ENCODE measurements at places on chromosomes 2 and 18.

- DNase-seq, result no peak
These were observed 104.9 kb downstream of the CERS6 start for GRCh38 chr2:168560817-168561499.

DNA sequence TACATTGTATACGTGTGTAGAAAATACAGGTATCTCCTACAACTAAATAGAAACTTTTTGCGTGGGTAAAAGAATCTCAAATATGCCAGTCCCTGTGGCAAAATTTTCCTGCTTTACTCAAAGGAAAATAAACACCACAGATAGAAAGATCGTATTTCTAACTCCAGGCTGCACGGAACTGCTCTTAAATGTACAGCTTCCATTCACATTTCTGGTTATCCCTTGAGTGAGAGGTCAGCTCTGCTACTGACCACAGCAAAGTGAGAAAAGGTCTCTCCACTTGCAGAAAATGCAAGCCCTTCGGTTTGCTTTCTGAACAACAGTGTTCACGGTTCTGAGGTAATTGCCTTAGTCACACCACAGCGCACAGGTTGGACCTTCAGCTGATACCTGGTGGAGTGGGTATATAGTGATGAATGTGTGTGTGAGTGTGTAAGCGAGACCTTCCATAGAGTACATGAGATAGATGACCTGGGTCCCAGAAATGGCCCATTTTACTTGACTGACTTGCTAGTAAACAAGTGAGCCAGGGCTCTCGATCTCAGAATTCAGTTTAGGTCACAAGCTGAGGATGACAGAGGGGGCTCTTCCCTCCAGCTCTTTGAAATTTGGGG lies 52.1 kb downstream of the ALPK2 start:
- DNase-seq, result peak; percentile 72

- peak; percentile 67 for DNase-seq
These were observed 62.9 kb downstream of the AFTPH start for GRCh38 chr2:64586883-64587481.

DNA sequence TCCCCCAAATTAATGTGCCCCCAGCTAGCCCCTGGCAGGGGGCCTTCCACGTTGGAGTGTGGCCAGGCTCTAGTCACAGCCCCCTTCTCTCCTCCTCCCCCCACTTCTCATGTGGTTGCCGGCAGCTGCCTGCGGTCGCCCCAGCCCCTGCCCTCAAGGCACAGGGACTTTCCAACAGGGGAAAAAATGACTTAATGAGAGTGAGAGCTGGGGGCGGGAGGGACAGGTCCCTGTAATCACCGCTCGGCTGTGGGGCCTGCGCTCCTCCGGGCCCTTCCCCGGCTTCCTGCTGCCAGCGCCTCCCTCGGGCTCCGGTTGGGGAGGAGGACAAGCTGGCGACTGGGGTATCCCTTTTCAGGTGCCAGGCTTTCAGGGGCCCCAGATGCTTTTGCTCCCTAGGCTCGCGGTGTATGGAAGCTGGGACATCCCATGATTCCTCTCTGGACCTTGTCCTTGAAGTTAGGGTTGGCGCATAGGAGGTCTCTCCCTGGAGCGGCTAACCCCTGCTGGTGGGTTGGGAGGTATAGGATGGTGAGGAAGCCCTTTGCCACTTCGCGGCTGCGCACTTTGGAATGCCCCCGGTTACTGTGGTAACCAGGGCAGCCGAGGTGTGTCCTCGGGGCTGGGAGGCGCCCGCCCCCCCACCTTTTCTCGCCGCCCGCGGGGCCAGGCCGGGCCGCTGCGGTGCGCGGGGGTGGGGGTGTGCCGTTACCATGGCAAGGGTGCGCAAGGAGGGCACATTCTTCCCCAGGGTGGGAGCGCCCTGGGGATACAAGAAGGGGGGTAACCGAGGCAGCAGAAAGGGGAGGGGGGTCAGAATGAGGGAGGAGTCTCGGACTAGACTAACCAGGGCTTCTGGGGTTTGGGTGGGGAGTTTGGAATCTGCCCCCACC lies 16.1 kb downstream of the WNT10A start:
- peak; percentile 46 for DNase-seq

DNA sequence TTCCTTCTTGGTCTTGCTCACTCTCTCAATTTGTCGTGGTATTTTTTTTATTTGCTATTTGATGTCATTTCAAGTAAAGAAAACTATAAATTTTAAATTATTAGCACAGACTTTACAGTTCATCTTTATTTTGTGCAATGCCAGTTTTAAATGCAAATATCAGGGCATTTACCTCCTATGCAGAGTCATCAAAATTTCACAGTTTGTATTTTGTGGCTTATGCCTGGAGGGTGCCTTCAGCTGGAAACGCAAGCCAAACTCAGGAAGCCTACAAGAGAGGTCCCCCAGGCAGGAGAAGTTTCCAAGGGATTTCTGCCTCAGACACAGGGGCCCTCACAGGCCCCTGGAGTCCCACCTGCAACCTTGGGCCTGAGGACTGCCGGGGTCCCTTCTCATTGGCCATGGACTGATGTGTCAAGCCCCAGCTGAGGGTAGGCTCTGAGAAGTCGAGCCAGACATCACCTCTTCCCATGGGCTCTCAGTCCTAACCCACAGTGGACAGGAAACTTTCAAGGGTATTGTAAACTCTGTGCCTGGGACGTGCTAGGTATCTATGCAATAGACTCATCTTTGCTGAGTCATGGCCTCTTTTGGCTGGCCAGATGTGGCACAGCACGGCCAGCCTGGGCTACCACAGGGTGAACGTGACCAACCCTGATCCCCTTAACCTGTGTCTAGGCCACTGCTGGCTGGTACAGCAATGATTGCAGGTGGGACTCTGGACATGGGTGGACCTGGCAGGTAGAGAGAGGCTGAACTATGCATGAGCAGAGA lies 236.5 kb downstream of the CELF4 start:
- DNase-seq, result no peak

- peak; percentile 71 for DNase-seq
These were observed 6.6 kb upstream of the PTMA start for GRCh38 chr2:231701456-231702373.

- DNase-seq, result no peak
These were observed 101.6 kb downstream of the ANTXR1 start for GRCh38 chr2:69114534-69114933.

DNA sequence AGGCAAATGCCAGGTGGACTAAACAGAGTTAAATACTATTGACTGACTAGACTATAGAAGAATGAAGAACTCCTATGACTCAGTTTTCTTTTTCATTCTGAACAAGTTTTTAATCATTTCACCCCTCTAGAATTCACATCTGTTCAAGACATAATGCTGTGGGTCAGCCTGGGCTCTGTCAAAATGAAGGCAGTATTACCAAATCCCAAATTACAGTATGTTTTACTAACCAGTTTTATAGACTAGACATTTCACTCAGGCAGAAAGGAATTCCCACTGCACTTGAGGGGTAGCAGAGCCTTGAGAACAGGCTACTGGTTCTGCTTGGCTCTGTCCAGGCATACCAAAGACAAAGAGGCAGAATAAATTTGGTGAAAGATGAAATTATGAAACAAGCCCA lies 511.7 kb downstream of the EPHA4 start:
- peak; percentile 18 for DNase-seq

DNA sequence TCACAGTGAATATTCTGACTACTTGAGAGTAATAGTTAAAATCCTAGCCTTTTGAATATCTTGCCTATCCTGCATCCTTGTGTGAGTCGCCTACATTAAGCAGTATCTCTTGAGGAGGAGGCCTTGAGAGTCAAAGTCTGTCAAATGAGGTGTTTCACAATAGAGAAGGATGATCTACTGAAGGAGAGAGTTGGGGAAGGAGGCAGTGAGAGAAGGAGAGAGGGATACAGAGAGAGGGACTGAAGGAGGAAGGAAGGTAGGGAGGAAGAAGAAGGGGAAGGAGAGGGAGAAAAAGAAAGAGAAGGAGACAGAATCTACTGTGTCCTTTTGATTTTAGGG lies 123.6 kb upstream of the CYP26B1 start:
- peak; percentile 45 for DNase-seq

DNA sequence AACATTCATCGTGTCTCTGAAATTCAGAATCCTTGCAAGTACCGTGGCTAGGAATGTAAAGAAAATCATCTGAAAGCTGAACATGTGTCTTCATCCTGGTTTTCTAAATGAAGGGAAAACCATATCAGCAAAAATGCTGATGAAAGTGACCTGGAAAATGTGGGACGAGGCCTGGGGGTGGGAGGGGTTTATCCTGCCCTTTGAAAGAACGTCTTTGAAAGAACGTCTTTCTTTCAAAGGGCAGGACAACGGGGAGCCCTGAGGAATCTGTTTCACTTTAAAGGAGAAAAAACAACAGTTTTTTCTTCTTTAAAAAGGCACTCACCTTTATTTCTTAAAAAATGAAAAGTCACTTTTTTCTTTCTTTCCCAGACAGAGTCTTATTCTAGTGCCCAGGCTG lies 185.2 kb downstream of the ALPK2 start:
- DNase-seq, result no peak

DNA sequence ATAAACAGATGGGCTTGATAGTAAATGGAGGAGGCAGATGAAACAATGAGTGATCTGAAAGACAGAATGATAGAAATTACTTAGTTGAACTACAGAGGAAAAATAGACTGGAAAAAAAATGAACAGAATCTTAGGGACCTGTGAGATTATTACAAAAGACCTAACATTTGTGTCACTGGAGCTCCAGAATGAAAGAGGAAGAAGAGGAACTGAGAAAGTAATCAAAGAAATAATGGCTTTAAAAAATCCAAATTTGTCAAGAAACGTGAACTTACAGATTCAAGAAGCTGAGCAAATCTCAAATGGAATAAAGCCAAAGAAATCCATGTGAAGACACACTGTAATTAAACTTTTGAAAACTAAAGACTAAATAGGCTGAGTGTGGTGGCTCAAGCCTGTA lies 28.3 kb downstream of the EVA1A start:
- DNase-seq, result no peak

GRCh38 chr2:20398956-20399567 lies 47.8 kb upstream of the RHOB start:
- peak; percentile 35 for DNase-seq

- no peak for DNase-seq
These were observed 276.2 kb downstream of the MYCN start for GRCh38 chr2:16216558-16216945.

DNA sequence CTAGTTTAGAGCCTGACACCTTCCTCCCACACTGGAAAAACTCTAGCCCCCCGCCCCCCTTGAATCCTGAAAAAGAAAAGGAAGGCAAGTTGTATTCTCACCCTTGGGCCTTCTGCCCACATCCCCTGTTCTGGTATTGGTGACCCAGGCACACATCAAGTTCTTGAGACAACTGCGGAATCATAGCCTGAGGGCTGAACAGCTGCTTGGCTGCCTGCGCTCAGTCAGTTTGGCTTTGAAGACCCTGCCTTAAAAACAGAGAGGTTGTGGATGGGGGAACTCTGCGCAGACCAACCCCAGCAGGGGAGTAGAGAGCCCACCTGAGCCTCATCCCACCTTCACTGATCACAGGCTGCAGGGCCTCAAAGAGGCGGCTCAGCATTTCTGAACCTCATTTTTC lies 229.2 kb downstream of the ANAPC1 start:
- no peak for DNase-seq

DNA sequence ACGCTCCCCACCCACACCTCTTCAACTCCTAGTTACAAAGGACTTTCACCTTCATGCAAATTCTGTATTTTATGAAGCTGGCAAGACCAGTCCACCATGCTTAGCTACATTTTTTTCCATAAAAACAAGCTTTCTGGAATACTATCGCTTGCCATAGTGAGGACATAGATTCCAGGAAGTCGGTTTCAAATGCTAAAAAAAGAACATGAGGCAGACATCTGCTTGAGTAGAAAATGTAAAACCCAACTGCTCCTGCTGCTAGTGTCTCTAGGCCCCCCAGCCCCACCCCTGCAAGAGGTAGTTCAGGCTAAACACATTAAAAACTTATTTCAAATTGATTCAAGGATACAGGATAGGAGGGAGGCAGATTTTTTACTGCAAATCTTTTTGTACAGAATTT lies 148.9 kb downstream of the SMAD2 start:
- no peak for DNase-seq

DNA sequence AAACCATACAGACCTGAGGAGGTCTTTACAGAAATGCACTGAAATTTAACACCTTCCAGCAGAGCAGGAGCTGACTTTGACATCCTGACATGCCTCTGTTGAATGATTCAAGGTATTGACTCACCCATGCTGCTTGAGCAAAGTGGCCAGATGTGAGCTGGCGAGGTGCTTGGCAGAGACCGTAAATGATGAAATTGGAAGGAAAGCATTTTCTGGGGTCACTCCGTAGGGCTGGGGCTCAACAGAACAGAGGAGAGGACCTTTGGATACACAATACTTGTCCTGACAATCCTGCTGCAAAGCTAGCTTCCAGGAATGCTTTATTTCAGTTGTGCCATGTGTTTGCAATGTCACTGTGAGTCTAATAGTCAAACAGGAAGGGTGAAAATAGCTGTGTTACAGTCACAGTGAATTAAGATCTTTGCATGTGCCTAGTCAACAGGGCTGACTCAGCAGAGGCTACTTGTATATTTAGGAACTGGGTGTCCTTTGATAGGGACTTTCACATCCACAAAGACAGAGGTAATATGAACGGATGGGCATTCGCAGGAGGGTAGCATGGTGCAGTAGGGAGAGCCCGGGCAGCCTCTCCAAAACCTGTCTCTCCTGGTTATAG lies 31.6 kb upstream of the NCK2 start:
- DNase-seq, result peak; percentile 23

DNA sequence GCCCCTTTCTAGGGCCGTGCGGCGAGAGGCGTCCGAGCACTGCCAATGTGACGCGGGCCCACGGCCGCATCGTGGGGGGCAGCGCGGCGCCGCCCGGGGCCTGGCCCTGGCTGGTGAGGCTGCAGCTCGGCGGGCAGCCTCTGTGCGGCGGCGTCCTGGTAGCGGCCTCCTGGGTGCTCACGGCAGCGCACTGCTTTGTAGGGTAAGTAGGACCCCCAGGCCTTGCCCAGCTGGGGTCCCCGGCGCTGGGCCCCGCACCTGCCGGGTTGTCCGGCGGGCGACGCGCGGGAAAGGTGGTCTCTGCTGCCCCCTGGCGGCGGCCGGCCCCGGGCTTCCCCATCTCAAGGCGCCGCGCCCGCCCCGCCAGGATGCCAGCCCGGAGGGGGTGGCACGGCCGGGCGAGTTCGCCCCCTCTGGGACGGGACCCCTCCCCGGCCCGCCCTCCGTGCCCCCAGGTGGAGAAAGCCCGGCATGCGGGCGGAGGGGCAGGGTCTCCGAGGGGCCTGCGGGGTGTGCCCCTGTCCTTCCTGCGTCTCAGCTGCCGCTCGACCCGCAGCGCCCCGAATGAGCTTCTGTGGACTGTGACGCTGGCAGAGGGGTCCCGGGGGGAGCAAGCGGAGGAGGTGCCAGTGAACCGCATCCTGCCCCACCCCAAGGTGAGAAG lies 1.9 kb downstream of the PRSS56 start:
- DNase-seq, result no peak

DNA sequence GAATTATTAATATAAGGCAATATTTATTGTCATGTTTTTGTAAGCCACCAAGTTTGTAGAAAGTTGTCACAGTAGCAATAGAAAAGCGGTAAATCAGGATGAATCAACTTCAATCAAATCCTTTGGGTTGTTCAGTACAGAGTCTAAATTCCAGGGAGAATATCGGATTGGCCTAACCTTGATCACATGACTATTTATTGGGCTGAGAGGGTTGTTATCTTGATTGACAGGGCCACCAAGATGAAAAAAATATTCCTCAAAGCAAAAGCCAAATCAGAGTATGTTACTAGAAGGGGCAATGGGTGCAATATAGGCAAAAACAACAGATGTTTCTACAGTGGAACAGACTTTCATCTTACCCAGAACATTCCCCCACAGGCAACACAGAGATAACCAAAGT lies 270.0 kb downstream of the METTL4 start:
- DNase-seq, result no peak
